Astrocyte of the hippocampus (primary cell): ENCODE measurements at places on chromosomes 5 and 9.

GRCh38 chr9:116002624-116003023 lies 151.0 kb upstream of the PAPPA start:
- DNase-seq, result peak; percentile 27

DNA sequence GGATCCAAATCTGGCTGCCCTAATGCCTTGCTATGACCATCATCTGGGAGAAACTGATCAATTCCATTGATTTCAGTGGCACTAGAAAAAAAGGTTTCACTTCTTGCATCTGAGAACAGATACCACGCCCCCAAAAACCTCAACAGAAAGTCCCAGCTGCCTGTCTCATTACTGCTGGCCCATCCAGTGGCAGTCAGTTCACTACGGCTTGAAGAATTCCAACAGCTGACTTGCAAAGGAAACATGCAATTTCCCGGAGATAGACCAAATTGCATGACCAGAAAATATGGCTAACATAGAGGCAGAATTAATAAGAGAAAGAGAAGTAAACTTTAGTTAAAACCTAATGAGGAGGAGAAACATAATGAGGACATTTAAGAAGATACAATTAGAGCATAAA lies 48.6 kb downstream of the UGCG start:
- DNase-seq, result peak; percentile 56

- no peak for DNase-seq
These were observed 19.3 kb downstream of the GAPVD1 start for GRCh38 chr9:125280945-125281344.

DNA sequence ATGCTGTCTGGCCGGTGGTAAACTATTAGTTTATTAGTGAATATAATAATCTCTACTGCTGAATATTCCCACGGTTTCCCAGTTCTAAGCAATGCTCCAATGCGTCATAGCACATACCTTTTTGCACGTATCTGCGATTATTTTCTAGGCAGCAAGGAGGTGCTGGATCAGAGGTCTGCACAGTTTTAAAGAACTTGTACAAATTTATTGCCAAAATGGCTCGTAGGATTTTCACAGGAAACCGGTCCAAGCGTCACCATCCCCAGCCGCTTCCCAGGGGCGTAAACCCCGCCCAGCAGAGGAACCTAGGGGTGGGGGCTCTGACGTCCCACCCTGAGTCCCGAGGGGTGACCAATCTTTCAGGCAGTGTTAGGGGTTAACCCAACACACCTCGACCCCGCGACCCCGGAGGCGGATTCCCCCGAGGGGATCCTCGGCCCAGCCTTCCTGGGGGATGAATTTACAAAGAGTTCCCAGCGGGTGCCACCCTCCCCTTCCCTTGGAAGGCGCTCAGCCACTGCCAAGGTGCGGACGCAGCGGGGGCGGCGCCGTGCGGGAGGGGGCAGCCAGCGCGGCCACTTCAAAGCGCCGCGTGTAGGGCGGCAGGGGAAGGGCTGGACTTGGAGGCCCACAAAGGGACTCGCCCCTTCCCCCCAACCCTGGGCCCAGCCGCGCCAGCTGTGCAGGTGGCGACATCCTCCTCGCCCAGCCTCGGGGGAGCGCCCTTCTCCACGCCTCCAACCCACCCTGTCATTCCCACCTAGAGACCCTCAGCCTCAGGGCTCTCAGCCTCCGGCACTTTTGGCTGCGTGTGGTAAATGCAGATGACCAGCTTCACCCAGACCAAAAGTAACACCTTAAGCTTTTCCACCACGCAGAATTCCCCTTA lies 43.5 kb upstream of the TCF7 start:
- peak; percentile 66 for DNase-seq

- DNase-seq, result no peak
These were observed 468.8 kb downstream of the BNC2 start for GRCh38 chr9:16401701-16402100.
